ENCODE measurements at places on chromosomes 6 and 20.

GRCh38 chr20:2820084-2820895 is 4.1 kb downstream of the TMEM239 start:
- DNase-seq = peak; percentile 26

GRCh38 chr6:8047541-8048292 is 16.5 kb downstream of the BLOC1S5 start:
- DNase-seq = peak; percentile 67

- no peak for DNase-seq
Measured at GRCh38 chr6:36109092-36109491, 21.2 kb upstream of the MAPK13 start.

DNA sequence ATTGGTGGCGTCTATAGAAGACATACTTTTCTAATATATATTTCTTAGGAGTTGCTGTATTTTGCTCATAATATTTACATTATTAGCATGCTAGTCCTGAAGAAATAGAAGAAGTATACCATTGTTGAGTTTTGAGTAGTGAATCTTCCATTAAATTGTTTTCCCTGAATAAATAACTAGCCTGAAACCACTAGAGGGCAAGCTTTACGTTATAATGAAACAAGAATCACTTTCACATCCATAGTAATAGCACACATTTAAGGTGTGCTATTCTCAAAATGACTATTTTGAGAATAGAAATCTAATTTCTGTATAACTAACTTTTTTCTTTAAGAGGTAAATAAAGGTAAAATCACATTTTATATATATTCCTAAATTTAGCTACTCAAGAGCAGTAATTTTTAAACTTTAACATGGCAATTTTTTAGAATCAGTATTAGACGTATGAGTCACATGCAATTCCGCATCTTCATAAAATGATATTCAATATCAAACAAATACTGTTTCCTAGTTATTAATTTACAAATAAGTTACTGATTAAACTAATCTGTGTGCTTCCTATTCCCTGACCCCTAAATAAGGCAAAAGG is 213.2 kb upstream of the MANEA start:
- no peak for DNase-seq

- DNase-seq = no peak
Measured at GRCh38 chr20:15546525-15547023, 1026.7 kb downstream of the KIF16B start.

- no peak for DNase-seq
Measured at GRCh38 chr6:109083657-109084056, 11.0 kb downstream of the SESN1 start.

All from skeletal muscle cell (primary cell).